ENCODE measurements at places on chromosomes 5 and 9.

DNA sequence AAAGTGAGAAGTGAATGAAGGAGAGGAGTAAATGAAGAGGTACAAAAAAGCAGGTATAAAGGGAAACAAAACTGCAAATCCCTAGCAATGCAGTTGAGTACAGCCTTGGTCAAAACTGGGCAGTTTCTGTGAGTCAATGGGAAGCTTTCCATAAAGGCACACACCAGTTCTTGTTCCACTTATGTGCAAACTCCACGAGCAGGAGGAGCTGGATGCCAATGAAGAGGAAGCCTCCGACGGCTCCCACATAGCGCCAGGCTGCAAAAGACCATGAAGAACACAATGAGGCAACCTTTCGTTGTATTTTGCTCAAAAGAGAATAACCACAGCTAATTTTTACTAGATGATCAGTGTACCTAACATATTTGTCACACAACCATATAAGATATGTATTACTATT, 81.1 kb downstream of the SERINC5 start:
- no peak for DNase-seq

DNA sequence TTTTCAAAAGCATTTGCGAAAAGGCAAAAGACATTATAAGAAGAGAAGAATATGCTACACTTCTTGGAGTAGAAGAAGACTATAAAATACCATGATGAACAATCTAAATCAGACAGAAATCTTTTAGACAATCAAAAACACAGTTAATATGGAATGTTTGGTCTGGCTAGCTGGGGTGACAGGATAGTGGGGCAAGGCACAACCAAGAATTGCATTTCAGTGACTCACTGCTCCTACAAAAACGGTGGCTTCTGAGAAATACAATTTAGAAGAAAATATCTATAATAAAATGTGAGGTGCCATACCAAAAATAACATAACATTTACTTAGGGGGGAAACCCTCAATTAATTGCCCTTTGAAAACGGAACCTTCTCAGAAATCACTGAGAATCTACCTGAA, 363.4 kb downstream of the NPR3 start:
- no peak for DNase-seq

DNA sequence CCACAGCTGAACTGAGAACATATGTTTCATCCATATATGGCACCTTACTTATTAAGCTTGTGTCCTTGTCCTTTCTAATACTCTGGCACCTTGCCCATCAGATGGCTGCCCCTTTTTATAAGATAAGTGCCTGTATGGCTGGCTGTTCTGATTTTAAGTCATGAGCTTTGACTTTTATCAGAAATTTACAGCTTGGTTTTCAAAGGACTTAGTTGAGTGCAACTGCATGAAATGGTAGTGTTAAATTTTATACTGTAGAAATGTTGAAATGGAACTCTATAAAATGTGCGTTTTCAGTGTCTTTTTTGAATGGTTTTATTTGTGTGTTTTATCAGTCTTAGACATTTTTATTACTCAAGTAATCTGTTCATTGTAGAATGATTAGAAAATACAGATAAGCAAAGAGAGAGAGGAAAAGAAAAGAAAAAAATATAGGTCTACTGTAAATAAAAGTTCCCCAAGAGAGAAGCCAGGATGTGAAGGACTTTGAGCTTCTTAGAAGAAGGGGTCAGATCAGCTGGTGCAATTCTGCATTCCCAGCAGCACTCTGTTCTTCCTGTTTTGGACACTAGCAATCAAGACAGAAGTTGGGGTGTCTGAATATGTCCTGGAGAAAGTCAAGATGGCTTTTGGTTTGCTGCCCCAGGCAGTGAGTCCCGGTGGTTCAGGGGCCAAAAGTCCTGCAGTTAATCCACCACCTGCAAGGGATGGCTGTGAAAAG, 38.9 kb downstream of the ARHGAP26 start:
- no peak for DNase-seq

- peak; percentile 11 for DNase-seq
These were observed 246.8 kb downstream of the ARHGAP26 start for GRCh38 chr5:143016777-143017516.

DNA sequence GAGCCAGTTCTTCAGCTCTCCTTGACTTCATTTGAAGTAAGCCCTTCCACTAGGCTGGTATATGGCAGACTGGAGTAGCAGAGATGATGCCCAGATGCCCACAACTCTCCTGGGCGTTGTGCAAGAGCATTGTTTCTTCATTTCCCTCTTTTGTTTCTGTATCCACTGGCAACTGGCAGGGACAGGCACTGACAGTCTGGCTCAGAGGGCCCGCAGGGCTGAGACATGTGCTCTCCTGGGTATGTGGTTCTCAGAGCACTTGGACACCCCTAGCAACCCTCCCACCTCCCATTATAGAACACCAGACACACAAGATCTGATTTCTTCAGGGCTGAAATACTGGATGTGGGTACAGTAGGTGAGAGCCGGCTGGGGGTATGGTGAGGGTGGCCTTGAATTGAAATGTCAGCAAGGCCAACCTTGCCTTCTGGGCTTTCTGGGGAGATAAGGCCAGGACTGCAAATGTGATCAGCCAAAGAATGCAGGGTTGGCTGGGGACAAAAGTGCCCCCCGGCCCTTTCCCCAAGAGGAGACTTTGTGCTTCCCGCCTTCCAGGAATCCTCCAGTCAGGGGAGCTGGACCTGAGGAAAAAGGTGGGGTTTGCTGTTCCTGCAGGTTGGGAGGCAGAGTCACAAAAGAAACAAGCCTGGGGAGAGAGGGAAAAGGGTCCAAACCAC, 28.6 kb upstream of the CTNNA1 start:
- DNase-seq: no peak

GRCh38 chr9:19457693-19458009, 48.8 kb downstream of the ACER2 start:
- DNase-seq: no peak

DNA sequence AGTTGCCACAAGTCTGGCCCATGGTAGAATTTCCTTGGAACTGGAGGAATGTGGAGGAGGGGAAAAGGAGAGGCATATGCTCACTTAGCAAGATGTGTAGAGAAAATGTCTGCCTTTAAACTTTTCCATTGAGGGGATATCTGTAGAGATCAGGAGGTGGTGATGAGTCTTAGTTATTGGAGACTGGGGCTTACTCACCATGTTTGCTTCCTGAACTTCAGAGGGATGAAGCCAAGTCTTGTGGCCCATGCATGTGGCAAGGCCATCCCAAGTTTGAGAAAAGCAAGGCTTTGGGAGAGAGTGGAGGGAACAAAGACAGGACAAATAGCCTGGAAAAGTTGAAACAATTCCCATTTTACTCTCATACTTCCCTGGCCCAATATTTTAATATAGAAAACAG, 124.5 kb downstream of the GDNF start:
- DNase-seq: no peak

GRCh38 chr5:98519571-98519970, 253.9 kb upstream of the RGMB start:
- no peak for DNase-seq

GRCh38 chr5:150158170-150158949, 2.7 kb upstream of the PDGFRB start:
- no peak for DNase-seq

- DNase-seq: peak; percentile 2
These were observed 224.1 kb upstream of the DAB2 start for GRCh38 chr5:39648848-39649227.

- DNase-seq: peak; percentile 52
These were observed 89.4 kb downstream of the MACROH2A1 start for GRCh38 chr5:135309391-135310327.

DNA sequence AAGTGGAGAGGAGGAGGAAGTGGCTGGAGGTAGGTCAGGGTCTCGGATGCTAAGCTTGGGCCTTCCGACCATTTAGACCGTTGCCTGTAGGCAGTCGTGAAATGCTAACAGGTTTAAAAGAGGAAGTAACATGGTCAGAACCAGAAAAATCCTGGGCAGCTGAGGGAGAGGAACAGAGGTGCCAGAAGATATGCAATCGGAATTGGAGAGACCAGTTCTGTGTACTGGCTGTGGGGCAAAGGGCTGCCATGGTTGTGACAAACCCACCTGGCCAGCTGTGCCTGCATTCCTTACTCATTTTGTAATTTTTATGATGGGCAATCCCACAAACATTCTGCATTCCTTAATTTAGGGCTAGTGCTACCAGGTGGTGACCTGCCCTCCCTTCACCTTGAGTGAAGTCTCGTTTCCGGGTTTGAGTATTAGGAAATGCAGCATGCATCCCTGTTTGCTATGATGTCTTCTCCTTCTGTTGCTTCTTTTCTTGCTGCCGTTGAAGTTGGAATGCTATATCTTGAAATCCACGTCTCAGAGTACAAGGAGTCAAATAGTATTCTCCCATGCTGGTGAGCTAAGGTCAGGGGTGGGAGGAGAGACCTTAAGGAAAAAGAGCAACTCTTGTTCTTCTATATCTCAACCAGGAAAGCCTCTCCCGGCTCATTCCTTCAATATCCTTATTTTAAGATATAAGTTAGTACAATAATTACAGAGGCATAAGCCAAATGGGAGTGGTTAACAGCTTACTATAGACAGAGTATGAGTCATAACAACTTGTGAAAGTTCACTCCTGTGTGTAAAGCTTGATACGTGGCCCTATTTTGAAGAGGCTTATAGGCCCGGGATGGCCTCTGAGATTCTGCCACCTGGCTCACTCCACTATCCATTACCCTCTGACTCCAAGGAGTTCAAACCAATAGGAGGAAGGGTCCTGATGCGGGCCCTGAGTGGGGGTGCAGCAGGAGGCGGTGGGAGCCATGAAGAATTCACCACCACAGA, 37.0 kb downstream of the B4GALT1 start:
- peak; percentile 23 for DNase-seq

- DNase-seq: no peak
These were observed 28.7 kb upstream of the PDE4D start for GRCh38 chr5:59922220-59922619.

GRCh38 chr9:94002316-94003140, 47.4 kb upstream of the BARX1 start:
- DNase-seq: peak; percentile 4

DNA sequence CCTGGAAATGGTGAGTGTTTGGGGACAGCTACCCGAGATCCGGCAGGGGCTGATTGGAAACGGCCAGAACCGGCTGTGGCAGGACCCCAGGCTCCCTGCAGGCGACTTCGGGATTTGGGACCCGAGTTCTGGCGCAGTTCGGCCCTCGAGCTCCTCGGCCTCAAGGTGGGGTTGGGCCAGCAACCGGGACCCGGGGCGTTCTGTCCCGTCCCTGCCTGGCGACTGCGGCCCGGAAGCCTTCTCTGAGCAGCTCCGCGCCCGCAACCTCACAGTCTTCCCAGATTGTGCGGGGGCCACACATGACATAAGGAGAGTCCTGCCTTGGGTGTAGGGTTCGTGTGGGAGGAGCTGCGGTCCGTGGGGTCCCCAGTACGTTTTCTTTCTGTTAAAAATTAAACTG, 23.2 kb upstream of the NEURL1B start:
- DNase-seq: no peak

- no peak for DNase-seq
These were observed 3.0 kb downstream of the MVB12B start for GRCh38 chr9:126329476-126330275.

GRCh38 chr5:171390883-171391677, 3.4 kb downstream of the NPM1 start:
- DNase-seq: no peak

GRCh38 chr5:8396756-8397155, 527.8 kb downstream of the MTRR start:
- DNase-seq: no peak

- no peak for DNase-seq
These were observed 223.2 kb downstream of the SYK start for GRCh38 chr9:91024841-91025240.

GRCh38 chr5:61332851-61333320, 828 bp downstream of the ZSWIM6 start:
- DNase-seq: peak; percentile 52

- no peak for DNase-seq
These were observed 144.7 kb downstream of the KDM4C start for GRCh38 chr9:6902423-6902822.

DNA sequence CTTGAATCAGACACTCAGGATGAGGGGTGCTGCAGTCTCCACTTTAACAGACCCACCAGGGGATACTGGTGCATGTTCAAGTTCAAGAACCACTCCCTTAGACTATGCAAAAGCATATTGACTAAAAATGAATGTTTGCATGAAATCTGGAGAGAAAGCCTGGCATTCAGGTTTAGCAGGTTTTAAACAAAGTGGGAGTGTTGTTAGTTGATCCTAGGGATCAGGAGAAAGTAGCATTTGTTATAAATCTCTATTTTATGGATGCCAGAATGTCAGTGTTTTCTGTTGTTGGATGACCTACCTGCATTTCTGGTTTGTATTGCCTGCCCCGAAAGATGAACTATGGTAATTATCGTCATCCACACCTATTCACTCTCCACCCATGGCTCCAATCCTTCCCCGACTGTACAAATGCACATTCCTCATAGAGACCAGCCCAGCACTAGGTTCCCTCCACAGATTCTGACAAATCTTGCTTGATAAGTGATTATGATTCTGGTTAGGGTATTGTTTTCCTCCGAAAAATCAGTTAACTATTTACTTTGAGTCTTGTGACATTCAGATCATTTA, 17.2 kb downstream of the TMEM252 start:
- DNase-seq: no peak

- DNase-seq: no peak
These were observed 371.1 kb upstream of the ZNF608 start for GRCh38 chr5:125117566-125117965.

- no peak for DNase-seq
These were observed 35.7 kb upstream of the NTNG2 start for GRCh38 chr9:132125944-132126679.

DNA sequence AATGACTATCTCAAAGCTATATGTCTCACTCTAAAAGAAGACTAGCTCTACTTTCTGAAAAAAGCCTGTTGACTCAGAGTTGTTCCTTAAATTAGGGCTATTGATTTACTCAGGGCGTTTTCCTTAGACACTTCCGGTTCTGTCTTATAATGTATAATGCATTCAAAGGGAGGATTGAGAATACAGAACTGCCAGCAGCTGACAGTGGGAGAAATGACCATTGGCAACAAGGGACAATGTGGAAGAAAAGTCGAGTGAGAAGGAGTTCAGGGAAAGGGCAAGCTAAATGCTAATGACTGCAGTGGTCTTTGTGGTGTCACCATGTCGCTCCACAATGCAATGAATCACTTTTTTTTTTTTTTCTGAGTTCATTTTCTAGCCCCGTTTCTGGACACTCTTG, 65.7 kb upstream of the ANKH start:
- DNase-seq: peak; percentile 1

- DNase-seq: no peak
These were observed 79.8 kb downstream of the COL27A1 start for GRCh38 chr9:114235033-114235661.
